ENCODE measurements at places on chromosomes 1 and 21.

DNA sequence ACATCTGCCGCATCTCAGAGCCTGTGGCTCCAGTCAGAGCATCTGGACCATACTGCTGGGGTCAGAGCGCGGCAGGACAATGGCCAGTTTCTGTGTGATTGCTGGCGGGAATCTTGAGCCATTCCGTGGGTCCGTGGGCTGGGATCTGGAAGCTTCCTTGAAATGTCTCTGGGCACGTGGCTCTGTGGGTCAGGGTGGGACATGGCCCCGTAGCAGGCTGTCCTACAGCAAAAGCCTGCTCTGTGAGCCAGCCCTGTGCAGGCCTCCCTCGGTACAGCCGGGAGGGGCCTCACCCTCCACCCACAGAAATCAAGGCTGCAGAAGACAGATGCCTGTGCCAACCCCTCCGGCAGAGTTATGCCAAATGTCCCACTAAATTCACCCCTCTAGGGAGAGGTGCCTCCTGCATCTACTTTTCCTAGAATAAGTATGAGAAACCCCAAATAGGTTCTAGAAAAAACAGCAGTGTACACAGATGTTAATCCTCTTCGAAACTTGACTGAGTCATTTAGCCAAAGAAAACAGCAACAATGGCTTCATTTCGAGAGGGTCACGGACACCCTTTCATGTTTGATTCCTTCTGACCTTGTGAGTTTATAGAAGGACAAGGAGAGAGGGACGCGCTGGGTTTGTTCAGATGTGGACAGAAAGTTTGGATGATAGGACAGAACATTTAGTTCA lies 27.8 kb downstream of the COL18A1 start:
- H3K4me1 ChIP-seq = no peaks in the 10 kb centered on the region
- H3K27me3 ChIP-seq = peaks cover 82% of the 10 kb centered on the region
- DNase-seq = no peak
- no peaks in the 10 kb centered on the region for H3K36me3 ChIP-seq
- no peak overlapping the region for H3K27ac ChIP-seq

GRCh38 chr1:78286686-78287085 lies 204.1 kb upstream of the PTGFR start:
- no peaks in the 10 kb centered on the region for H3K36me3 ChIP-seq
- DNase-seq = no peak
- no peak overlapping the region for H3K4me3 ChIP-seq
- H3K27ac ChIP-seq = no peak overlapping the region

GRCh38 chr1:41404308-41404761 lies 43.1 kb downstream of the FOXO6 start:
- no peaks in the 10 kb centered on the region for H3K4me1 ChIP-seq
- no peak overlapping the region for H3K27ac ChIP-seq
- no peak for DNase-seq
- no peaks in the 10 kb centered on the region for H3K36me3 ChIP-seq
- peaks cover 22% of the 10 kb centered on the region for H3K27me3 ChIP-seq

DNA sequence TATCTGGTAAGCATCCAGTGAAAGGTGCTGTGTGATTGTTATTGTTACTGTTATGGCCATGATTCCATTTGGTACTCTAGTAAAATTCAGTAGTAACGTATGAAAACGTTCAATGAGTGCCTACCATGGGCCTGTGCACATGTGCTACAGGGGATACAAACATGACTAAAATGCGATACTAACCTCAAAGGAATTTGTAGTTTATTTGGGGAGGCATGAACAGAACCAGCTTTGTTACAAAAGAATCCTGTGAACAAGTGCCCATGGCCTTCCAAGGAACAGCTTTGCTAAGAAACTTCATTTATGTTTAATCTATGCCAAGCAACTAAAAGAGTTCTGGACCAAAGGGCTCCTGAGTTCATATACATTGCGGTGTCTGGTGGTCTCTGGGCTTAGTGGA lies 28.7 kb downstream of the PTGFR start:
- H3K4me3 ChIP-seq = no peak overlapping the region
- H3K4me1 ChIP-seq = no peaks in the 10 kb centered on the region
- no peak overlapping the region for H3K27ac ChIP-seq
- H3K36me3 ChIP-seq = no peaks in the 10 kb centered on the region

DNA sequence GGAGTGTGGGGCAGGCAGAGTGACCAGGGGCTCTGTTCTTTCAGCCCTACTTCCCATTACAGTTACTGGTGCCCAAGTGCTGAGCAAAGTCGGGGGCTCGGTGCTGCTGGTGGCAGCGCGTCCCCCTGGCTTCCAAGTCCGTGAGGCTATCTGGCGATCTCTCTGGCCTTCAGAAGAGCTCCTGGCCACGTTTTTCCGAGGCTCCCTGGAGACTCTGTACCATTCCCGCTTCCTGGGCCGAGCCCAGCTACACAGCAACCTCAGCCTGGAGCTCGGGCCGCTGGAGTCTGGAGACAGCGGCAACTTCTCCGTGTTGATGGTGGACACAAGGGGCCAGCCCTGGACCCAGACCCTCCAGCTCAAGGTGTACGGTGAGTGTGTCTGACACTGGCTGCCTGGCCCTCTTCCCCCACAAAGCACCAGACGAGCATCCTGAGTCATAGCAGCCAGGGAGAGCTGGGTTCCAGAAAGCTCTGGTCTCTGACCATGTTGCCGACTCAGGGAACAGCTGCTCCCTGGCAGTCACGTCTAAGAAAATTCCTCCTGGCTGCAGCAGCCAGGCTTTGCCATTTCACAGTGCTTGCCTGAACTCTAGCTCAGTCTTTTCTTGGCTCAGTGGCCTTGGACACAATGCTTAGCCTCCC lies 3.3 kb downstream of the SLAMF8 start:
- H3K4me3 ChIP-seq = no peak overlapping the region
- no peaks in the 10 kb centered on the region for H3K27me3 ChIP-seq
- H3K36me3 ChIP-seq = no peaks in the 10 kb centered on the region

GRCh38 chr21:42330380-42331371 lies 15.5 kb upstream of the TFF3 start:
- no peak overlapping the region for H3K4me3 ChIP-seq
- H3K27ac ChIP-seq = no peak overlapping the region
- H3K4me1 ChIP-seq = no peaks in the 10 kb centered on the region
- H3K36me3 ChIP-seq = no peaks in the 10 kb centered on the region
- DNase-seq = no peak

DNA sequence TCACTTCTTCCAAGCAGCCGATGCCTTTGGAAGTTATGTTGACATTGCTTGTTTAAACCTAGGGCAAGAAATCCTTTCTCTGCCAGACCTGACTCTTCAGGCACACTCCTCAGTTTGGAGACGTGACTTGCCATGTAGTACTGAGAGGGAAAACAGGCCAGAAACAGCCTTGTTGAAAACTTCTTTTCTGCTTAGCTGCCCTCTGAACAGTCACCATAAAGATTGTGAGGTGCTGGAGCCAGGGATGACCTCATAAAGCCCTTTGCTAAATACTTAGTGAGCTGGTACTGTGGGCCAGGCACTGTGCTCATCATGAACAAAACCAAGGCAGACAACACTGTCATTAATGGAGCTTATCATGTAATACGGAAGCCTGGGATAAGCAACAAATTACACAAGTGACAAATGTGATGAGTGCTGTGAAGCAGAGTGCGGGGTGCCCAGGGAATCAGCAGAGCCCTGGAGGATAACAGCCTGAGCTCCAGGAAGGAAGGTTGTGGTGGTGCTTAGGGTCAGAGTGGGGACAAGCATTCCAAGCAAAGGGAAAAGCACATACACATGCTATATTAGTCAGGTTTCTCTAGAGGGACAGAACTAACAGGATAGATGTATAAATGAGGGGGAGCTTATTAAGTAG lies 42.4 kb downstream of the MTARC1 start:
- no peaks in the 10 kb centered on the region for H3K27me3 ChIP-seq
- H3K4me3 ChIP-seq = no peak overlapping the region
- no peak for DNase-seq

DNA sequence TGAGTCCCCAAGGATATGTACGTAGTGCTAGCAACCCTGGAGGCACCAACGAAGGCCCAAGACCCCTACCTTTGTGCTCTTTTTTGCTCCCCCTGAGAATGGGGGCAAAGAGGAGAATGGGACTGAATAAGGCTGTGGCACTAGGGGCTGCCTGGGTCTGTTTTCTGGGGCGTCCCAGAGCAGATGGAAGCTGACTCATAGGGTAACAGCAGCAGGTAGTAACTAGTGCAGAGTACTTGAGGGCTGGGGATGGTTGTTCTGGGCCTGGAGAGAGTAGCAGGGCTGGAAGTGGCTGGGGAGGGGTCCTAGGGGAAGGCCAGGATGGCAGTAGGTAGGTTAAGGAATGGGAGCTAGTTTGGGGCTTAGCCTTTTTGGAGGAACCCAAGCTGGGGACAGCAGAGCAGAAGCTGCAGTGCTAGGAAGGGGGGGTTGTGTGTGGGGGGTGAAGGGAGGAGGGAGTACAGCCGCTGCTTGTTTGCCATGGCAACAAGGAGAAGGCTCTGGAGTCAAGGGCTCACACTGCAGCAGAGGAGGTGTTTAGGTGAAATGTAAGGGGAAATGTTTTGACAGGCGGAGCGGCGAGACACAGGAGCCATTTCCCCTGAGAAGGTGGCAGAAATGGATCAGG lies 1.8 kb downstream of the NCDN start:
- DNase-seq = no peak
- no peaks in the 10 kb centered on the region for H3K27me3 ChIP-seq
- peaks cover 11% of the 10 kb centered on the region for H3K4me1 ChIP-seq
- H3K4me3 ChIP-seq = no peak overlapping the region

DNA sequence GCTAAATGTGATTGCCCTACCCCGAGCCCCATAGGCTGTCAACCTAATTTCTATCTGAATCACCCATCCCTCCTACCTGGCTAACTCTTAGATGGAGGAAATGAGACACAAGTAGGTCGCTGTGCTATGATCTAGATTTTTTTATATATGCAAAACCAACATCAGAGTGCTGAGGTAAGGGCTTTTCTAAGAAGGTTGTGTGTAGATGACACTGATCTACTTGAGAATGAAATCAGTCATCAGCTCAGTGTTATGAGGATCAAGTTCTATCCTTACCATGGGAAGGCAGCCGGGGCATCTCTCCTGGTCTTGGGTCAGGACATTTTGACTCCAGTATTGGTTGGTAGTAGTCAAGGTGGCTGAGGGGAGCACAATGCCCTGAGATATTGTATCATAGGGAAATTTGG lies 23.6 kb downstream of the SLAMF1 start:
- peak overlapping the region; percentile 57 for H3K27ac ChIP-seq
- no peak overlapping the region for H3K4me3 ChIP-seq
- H3K36me3 ChIP-seq = no peaks in the 10 kb centered on the region
- H3K4me1 ChIP-seq = peaks cover 54% of the 10 kb centered on the region
- peak; percentile 73 for DNase-seq
- H3K27me3 ChIP-seq = no peaks in the 10 kb centered on the region

DNA sequence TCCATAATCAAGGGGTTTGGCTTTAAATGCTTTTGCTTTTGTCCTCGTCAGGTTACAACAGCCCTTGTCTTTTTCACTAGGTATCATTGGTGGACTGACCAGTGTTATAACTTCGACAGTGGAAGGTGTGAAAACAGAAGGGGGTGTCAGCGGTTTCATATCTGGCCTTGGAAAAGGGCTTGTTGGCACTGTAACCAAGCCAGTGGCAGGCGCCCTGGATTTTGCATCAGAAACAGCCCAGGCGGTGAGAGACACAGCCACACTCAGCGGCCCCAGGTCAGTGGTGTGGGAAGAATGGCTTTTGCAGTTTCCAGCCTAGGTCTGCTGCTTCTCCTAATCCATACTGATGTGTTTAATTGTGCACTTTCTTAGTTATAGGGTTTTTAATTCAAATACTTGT lies 157.9 kb downstream of the DHRS3 start:
- H3K27ac ChIP-seq = no peak overlapping the region
- DNase-seq = no peak
- H3K36me3 ChIP-seq = no peaks in the 10 kb centered on the region
- H3K27me3 ChIP-seq = no peaks in the 10 kb centered on the region
- H3K4me3 ChIP-seq = no peak overlapping the region

GRCh38 chr1:117036018-117036461 lies 24.1 kb upstream of the TTF2 start:
- no peaks in the 10 kb centered on the region for H3K27me3 ChIP-seq
- H3K4me3 ChIP-seq = no peak overlapping the region
- no peak for DNase-seq
- no peak overlapping the region for H3K27ac ChIP-seq
- no peaks in the 10 kb centered on the region for H3K4me1 ChIP-seq

- H3K27ac ChIP-seq = no peak overlapping the region
- DNase-seq = no peak
- H3K27me3 ChIP-seq = peaks cover 95% of the 10 kb centered on the region
- H3K4me3 ChIP-seq = no peak overlapping the region
- H3K36me3 ChIP-seq = no peaks in the 10 kb centered on the region
Measured at GRCh38 chr1:3290915-3291314, 163.6 kb upstream of the ARHGEF16 start.
